ENCODE measurements at places on chromosomes 4 and X.
A peak's percentile ranks its signal among the peaks of the same experiment; 100 is the strongest.

DNA sequence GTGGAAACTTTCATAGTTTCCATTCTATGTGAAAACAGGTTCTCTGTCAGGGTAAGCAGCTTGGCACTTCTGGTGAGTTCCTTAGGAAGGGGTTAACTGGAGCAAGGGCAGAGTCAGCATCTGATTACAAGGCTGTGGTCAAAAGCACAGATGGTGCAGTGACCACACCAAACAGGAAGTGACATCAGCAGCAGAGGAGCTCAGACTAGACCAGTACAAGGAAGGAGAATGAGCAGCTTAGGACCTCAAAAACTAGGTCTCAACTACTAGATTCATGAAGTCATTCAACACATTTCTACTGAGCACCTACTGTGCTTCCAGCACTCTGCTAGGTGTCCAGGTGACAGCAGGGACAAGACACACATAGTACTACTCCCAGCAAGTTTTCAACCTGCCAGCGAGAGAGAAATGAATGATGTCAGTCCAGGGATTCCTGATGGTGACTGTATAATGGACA is 130.2 kb downstream of the AMELX start:
- peak; percentile 10 for DNase-seq

- no peak for DNase-seq
Measured at GRCh38 chrX:19827088-19827487, 60.3 kb downstream of the SH3KBP1 start.

DNA sequence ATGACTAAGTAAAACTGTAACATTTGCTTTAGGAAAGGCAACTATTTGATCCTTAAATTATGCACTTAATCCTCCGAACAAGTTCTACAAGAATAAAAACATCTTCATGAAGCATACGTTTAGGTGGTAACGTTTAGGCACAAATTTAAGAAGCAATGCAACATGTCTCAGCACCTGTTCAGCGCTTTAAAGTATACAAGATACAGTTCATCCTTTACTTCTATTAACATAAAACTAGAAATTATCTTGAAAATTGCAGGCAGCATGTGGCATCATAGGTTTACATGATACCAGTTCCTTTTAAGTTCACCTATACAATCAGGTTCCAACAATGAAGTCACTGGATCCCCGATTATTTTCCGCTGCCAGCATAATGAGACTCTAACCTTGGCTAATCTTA is 1.5 kb downstream of the PLA2G12A start:
- peak; percentile 38 for DNase-seq

- DNase-seq, result no peak
Measured at GRCh38 chr4:32672359-32672758, 1952.2 kb downstream of the PCDH7 start.

DNA sequence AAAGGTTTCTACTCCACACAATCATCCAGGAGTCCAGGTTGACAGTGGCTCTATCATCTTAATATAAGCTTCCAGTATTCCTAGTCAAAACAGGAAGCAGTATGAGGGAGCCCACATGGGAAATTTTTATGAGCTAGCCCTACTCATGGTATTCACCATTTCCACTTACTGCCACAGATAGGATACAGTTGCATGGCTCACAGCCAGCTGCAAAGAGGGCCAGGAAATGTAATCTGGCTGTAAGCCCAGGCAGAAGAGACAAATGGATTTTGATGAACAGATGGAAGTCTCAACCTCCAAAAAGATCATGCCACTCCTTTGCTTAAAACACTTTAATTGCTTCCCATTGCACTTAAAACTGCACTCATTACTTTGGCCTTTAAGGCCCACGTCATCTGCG is 150.6 kb downstream of the ADAMTS3 start:
- DNase-seq, result peak; percentile 2

All from HT-29 (cell line).